Activated CD8-positive, alpha-beta memory T cell treated with anti-CD3 and anti-CD28 coated beads for 1 hour (primary cell): ENCODE measurements at places on chromosomes 3 and 15.
A peak's percentile ranks its signal among the peaks of the same experiment; 100 is the strongest.

GRCh38 chr3:168047190-168047795, 48.4 kb downstream of the GOLIM4 start:
- no peak for DNase-seq

DNA sequence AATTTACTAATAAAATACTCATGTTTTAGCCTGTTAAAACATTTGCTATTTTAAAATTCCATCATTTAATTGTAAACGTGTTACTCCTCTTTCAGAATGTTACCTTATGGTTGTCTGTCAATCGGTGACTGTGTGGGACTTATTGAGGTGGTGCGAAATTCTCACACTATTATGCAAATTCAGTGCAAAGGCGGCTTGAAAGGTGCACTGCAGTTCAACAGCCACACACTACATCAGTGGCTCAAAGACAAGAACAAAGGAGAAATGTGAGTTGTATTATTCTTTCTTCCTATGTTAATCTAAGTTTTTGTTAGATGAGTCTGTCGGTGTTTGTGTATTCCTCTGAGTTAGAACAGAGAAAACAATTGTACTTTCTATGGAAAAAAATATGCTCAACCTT, 21.7 kb downstream of the KCNMB3 start:
- DNase-seq, result no peak

GRCh38 chr3:42498791-42499477, 3.5 kb upstream of the VIPR1 start:
- no peak for DNase-seq

- DNase-seq, result no peak
Measured at GRCh38 chr3:195559723-195560409, 16.7 kb upstream of the PPP1R2 start.

GRCh38 chr3:2860626-2861025, 249.5 kb downstream of the IL5RA start:
- DNase-seq, result no peak

DNA sequence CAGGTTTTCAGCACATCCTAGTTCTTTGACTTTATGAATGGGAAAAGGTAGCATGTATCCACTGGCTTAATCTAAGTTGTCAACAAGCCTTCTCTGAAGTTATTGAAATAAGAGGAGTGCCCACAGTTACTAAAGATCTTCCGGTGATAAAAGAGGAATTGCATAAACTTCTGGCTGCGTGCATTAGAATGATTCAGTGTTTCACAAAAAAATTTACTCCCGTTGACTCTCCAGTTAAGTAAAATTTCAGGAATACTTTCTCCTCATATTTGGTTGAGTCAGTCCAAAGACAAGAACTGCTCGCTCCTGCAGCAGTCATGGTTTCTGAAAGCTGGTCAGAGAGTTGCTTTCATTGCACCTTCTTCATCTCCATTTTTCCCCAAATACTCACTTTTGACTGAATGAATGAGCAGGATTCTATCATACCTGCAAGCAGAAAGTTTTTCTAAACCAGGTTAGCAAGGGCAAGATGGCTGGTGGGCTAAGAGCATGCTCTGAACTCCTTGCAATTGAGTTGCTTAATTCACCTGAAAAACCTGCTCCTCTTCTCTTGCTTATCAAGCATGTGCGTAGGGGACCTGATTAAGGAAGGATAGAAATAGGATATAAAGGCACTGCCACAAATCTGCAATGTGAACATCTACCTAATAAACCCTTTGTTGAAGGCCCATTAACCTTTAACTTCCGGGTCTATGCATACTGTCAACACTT, 64.2 kb upstream of the TIMP4 start:
- no peak for DNase-seq

GRCh38 chr3:28039234-28039633, 202.2 kb upstream of the CMC1 start:
- no peak for DNase-seq

- DNase-seq, result no peak
Measured at GRCh38 chr3:124924741-124925140, 9.8 kb downstream of the MUC13 start.

- peak; percentile 21 for DNase-seq
Measured at GRCh38 chr3:114221165-114221880, 16.1 kb downstream of the ZNF80 start.
